ENCODE measurements at places on chromosomes 12 and 14.
A peak's percentile ranks its signal among the peaks of the same experiment; 100 is the strongest.

DNA sequence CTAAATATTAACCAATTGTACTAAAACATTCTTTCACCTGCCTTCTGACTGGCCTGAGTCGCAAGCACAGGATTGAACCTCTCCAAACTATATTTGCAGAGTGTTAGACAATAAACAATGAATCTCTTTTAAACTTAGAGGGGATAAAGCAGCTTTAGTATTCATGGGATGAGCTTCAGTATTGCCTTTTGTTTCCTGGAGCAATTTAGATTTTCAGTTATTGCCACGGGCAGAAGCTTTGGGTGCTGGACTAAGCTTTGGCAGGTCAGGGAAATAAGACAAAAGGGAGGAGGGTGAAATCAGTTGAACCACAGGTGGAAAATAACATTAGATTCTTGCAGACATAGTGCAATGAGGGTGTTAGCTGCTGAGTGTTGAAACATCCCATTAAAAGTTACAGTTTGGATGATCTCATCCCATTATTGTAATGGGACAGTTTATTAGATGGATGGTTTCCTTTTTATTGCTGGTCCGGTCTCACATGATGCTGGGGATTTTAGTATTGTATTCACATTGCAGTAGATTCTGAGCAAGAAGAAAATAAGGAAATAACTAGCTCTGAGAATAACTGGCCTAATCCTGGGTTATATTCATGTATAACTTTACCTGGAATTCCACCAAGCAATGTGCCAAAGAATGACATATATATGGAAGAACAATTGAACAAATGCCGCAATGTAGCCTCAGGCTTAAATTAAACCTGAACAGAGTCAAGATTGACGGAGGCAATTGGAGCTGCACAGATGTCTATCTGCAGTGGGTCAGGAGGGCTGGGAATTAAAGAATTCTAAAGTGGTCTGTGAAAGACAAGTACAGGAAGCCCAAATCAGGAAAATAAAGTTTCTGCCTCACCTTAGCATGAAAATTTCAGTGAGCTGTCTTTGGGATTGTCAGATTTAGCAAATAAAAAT is 1092.8 kb upstream of the SEL1L start:
- DNase-seq = no peak
- H3K4me3 ChIP-seq = no peak overlapping the region
- no peaks in the 10 kb centered on the region for H3K36me3 ChIP-seq
- peaks cover 2% of the 10 kb centered on the region for H3K27me3 ChIP-seq
- H3K4me1 ChIP-seq = no peaks in the 10 kb centered on the region

- no peak overlapping the region for H3K27ac ChIP-seq
- no peaks in the 10 kb centered on the region for H3K27me3 ChIP-seq
- no peaks in the 10 kb centered on the region for H3K4me1 ChIP-seq
- H3K4me3 ChIP-seq = no peak overlapping the region
- no peak for DNase-seq
Observed at GRCh38 chr14:86305058-86305457, 775.1 kb downstream of the FLRT2 start.

GRCh38 chr12:64781280-64782190 is 22.3 kb upstream of the GNS start:
- peak overlapping the region; percentile 65 for H3K27ac ChIP-seq
- peaks cover 7% of the 10 kb centered on the region for H3K27me3 ChIP-seq
- H3K36me3 ChIP-seq = peaks cover 4% of the 10 kb centered on the region
- peaks cover 26% of the 10 kb centered on the region for H3K4me1 ChIP-seq
- H3K4me3 ChIP-seq = peak overlapping the region; percentile 90
- no peak for DNase-seq

GRCh38 chr12:30692470-30692869 is 3.2 kb downstream of the IPO8 start:
- H3K4me1 ChIP-seq = peaks cover 22% of the 10 kb centered on the region
- H3K27me3 ChIP-seq = peaks cover 7% of the 10 kb centered on the region
- no peak overlapping the region for H3K27ac ChIP-seq
- H3K36me3 ChIP-seq = no peaks in the 10 kb centered on the region
- no peak overlapping the region for H3K4me3 ChIP-seq
- no peak for DNase-seq

GRCh38 chr12:68113644-68114043 is 45.9 kb downstream of the IFNG start:
- DNase-seq = no peak
- no peak overlapping the region for H3K27ac ChIP-seq
- H3K4me1 ChIP-seq = peaks cover 10% of the 10 kb centered on the region
- H3K27me3 ChIP-seq = no peaks in the 10 kb centered on the region

- DNase-seq = no peak
- peaks cover 27% of the 10 kb centered on the region for H3K4me1 ChIP-seq
- H3K4me3 ChIP-seq = peak overlapping the region; percentile 6
- H3K27ac ChIP-seq = peak overlapping the region; percentile 22
- H3K27me3 ChIP-seq = no peaks in the 10 kb centered on the region
Observed at GRCh38 chr14:57405562-57405961, 15.2 kb downstream of the NAA30 start.

GRCh38 chr14:61125867-61126572 is 145.0 kb downstream of the SLC38A6 start:
- peaks cover 6% of the 10 kb centered on the region for H3K27me3 ChIP-seq
- peaks cover 4% of the 10 kb centered on the region for H3K36me3 ChIP-seq
- H3K4me1 ChIP-seq = peaks cover 8% of the 10 kb centered on the region
- no peak for DNase-seq

GRCh38 chr14:32252030-32252670 is 49.1 kb upstream of the RNU6-8 start:
- H3K36me3 ChIP-seq = no peaks in the 10 kb centered on the region
- H3K4me3 ChIP-seq = no peak overlapping the region
- peak; percentile 56 for DNase-seq
- H3K4me1 ChIP-seq = no peaks in the 10 kb centered on the region

DNA sequence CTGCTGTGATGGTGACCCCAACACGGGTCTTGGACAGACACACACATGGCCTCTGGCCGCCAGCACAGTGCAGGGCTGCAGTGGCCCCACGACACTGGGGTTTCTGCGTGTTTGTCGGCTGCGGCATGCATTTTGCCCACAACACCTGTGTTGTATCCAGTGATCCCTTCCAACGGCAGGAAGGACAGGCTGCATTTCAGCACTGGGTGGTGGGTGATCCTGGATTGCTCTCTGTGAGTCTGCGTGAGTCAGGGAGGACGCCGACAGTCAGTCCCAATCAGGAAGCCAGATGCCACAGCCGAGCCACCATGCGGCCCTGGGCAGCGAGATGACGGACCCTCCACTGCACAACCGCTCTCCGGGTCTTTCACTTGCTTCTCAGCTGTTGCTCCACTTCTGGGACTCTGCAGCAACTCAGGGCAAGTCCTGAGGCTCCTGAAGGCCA is 20.6 kb downstream of the LRTM2 start:
- no peak for DNase-seq
- no peaks in the 10 kb centered on the region for H3K4me1 ChIP-seq
- no peak overlapping the region for H3K27ac ChIP-seq
- H3K36me3 ChIP-seq = no peaks in the 10 kb centered on the region
- no peak overlapping the region for H3K4me3 ChIP-seq

DNA sequence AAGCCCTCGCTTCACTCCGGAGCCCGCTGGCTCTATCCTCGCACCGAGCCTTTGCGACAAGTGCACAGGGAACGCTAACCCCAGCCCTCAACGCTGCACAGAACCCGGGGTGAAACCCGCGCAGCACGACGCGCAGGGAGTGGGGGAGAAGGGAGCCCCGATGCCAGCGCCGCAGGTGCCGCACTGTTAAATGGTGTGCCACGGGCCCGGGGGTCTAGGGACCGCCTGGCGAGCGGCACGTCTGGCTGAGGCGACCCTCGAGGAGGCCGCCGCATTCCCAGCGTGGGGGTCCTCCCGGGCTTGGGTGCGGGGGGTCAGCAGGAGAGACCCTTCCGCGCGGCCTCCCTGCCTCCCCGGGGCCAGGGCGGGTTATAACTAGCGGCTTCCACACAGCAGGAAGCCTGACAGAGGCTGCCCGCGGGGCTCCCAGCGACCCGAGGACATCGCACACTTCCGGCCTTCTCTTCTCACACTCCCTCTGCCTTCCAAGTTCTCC is 23.8 kb upstream of the LRTM2 start:
- peaks cover 16% of the 10 kb centered on the region for H3K4me1 ChIP-seq
- DNase-seq = no peak
- no peak overlapping the region for H3K27ac ChIP-seq
- H3K36me3 ChIP-seq = peaks cover 7% of the 10 kb centered on the region

- no peak overlapping the region for H3K27ac ChIP-seq
- H3K27me3 ChIP-seq = no peaks in the 10 kb centered on the region
- no peaks in the 10 kb centered on the region for H3K36me3 ChIP-seq
- H3K4me1 ChIP-seq = peaks cover 3% of the 10 kb centered on the region
Observed at GRCh38 chr12:93163260-93164036, 214.3 kb upstream of the NUDT4 start.

DNA sequence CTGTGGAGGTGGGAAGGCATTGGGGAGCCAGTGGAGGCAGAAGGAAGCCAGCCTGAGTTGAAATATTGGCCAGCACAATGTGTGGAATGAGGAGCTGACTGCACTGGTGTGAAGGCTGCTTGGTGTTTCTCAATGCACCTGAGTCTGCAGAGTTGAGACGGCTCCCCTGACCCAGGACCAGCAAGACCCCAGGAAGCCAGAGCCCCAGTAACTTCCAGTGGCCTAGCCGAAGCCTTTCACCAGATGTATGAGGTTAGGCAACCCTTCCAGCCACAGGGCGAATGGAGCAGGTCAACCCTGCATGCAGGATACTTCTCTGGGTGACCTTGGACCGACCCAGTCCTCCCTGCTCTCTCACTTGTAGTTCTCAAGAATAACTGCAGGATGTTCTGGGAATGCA is 12.9 kb upstream of the KRT73 start:
- peaks cover 13% of the 10 kb centered on the region for H3K4me1 ChIP-seq
- H3K27ac ChIP-seq = no peak overlapping the region
- no peaks in the 10 kb centered on the region for H3K36me3 ChIP-seq
- no peak overlapping the region for H3K4me3 ChIP-seq
- H3K27me3 ChIP-seq = peaks cover 4% of the 10 kb centered on the region

- H3K27me3 ChIP-seq = no peaks in the 10 kb centered on the region
- no peak overlapping the region for H3K4me3 ChIP-seq
- no peaks in the 10 kb centered on the region for H3K4me1 ChIP-seq
- DNase-seq = no peak
- no peak overlapping the region for H3K27ac ChIP-seq
- H3K36me3 ChIP-seq = no peaks in the 10 kb centered on the region
Observed at GRCh38 chr12:20376984-20377383, 8.6 kb downstream of the PDE3A start.

GRCh38 chr12:692274-692673 is 29.0 kb upstream of the NINJ2 start:
- peaks cover 4% of the 10 kb centered on the region for H3K27me3 ChIP-seq
- no peak overlapping the region for H3K27ac ChIP-seq
- H3K36me3 ChIP-seq = peaks cover 4% of the 10 kb centered on the region
- no peak overlapping the region for H3K4me3 ChIP-seq
- DNase-seq = no peak

DNA sequence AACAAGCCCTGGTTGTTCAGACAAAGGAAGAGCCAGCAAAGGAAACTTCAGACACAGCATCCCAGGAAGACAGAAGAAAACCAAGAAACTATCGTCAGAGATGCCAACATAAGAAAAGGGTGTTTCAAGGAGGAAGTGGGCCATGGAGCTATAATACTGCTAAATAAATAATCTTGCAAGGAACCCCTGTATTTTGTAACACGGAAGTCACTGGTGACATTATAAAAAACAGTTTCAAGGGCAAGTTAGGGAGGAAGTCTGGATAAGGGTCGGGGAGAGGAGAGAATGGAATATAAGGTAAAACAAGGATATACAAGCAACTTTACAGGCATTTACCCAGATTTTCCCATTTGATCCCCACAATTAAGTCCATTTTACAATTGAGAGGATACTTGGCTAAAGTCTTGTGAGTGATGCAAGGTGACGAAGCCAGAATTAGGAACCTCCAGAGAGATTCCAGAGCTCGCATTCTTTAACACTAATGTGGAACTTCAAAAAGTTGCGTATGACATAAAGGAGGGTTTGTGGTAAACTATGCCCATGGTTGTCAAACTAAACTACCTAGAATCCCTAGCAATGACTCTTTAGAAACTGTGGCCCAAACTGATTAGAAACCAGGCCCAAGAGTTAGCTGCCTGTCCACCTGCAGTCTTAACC is 46.4 kb downstream of the PPM1H start:
- H3K36me3 ChIP-seq = peaks cover 15% of the 10 kb centered on the region
- no peak for DNase-seq

- peak overlapping the region; percentile 35 for H3K4me3 ChIP-seq
- DNase-seq = no peak
- no peaks in the 10 kb centered on the region for H3K36me3 ChIP-seq
- H3K27me3 ChIP-seq = peaks cover 4% of the 10 kb centered on the region
- peaks cover 31% of the 10 kb centered on the region for H3K4me1 ChIP-seq
Observed at GRCh38 chr14:20428010-20428365, 8.0 kb downstream of the KLHL33 start.
